AG10803 (cell line): ENCODE measurements at places on chromosomes 16 and 17.
A peak's percentile ranks its signal among the peaks of the same experiment; 100 is the strongest.

GRCh38 chr17:49218941-49219913 lies 8.7 kb downstream of the ABI3 start:
- no peak for DNase-seq

GRCh38 chr17:10622617-10623485 lies 34.3 kb downstream of the MYH3 start:
- DNase-seq: no peak

GRCh38 chr17:54920819-54921218 lies 20.2 kb downstream of the TOM1L1 start:
- no peak for DNase-seq

- DNase-seq: no peak
These were observed 57.2 kb downstream of the KANSL1 start for GRCh38 chr17:46135879-46136563.

- DNase-seq: peak; percentile 73
These were observed 35.6 kb downstream of the CLEC16A start for GRCh38 chr16:10979717-10980601.
